ENCODE measurements at places on chromosomes 13 and 19.

- H3K4me1 ChIP-seq: no peaks in the 10 kb centered on the region
- H3K4me3 ChIP-seq: no peak overlapping the region
- H3K36me3 ChIP-seq: peaks cover 78% of the 10 kb centered on the region
- H3K27ac ChIP-seq: no peak overlapping the region
- H3K27me3 ChIP-seq: no peaks in the 10 kb centered on the region
Measured at GRCh38 chr19:16224293-16225045, 26.8 kb downstream of the AP1M1 start.

DNA sequence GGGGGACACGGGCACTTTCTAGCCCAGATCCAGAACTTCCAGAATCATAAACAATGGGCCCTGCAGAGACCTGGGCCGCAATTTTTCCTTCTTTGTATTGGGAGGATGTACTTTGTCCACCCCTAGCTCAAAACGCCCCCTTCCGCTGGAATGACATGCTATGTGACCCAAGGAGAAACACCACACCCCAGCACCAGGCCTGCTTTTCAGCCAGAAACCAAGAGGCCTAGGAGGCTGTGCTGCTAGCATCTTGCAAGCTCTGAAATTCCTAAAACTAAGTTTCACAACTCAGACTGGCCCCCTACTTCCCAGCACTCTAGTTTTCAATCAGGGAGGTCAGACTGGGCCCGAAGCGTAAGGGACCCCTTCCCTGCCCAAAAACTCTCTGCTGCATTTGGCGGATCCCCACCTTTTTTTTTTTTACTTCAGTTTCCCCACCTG, 538 bp downstream of the LSM4 start:
- H3K4me1 ChIP-seq: peaks cover 60% of the 10 kb centered on the region
- H3K36me3 ChIP-seq: peaks cover 42% of the 10 kb centered on the region
- DNase-seq: peak; percentile 65
- peak overlapping the region; percentile 96 for H3K27ac ChIP-seq
- H3K27me3 ChIP-seq: no peaks in the 10 kb centered on the region

GRCh38 chr19:48466561-48467325, 2.4 kb upstream of the CYTH2 start:
- no peak overlapping the region for H3K4me3 ChIP-seq
- no peak overlapping the region for H3K27ac ChIP-seq
- H3K27me3 ChIP-seq: no peaks in the 10 kb centered on the region
- no peak for DNase-seq
- H3K4me1 ChIP-seq: peaks cover 31% of the 10 kb centered on the region

GRCh38 chr19:14536926-14537692, 7.7 kb downstream of the TECR start:
- H3K27ac ChIP-seq: no peak overlapping the region
- DNase-seq: peak; percentile 61
- peaks cover 19% of the 10 kb centered on the region for H3K36me3 ChIP-seq
- H3K27me3 ChIP-seq: no peaks in the 10 kb centered on the region
- peaks cover 22% of the 10 kb centered on the region for H3K4me1 ChIP-seq

DNA sequence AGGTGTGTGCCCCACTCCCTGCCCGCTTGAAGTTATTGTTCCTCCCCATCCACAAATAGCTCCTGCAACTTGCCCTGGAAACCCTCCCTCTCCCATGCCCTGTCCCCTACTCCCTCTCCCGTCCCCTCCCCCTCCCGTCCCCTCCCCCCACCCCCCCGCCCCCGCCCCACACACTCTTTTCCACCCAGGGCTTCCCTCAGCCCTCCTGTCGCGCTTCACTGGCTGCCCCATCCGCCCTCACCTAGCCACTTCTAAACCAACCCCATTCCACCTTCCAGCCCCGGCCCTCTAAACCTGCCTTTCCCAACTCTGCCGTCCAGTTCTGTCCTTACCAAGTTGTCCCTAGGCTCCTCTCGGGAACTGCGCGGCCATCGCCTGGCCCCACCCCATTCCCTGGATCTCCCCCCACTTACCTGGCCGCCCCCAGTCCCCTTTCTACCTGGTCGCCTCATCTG, 993 bp downstream of the RGL3 start:
- DNase-seq: no peak
- no peaks in the 10 kb centered on the region for H3K36me3 ChIP-seq
- H3K27me3 ChIP-seq: peaks cover 57% of the 10 kb centered on the region
- H3K27ac ChIP-seq: no peak overlapping the region
- H3K4me3 ChIP-seq: no peak overlapping the region

DNA sequence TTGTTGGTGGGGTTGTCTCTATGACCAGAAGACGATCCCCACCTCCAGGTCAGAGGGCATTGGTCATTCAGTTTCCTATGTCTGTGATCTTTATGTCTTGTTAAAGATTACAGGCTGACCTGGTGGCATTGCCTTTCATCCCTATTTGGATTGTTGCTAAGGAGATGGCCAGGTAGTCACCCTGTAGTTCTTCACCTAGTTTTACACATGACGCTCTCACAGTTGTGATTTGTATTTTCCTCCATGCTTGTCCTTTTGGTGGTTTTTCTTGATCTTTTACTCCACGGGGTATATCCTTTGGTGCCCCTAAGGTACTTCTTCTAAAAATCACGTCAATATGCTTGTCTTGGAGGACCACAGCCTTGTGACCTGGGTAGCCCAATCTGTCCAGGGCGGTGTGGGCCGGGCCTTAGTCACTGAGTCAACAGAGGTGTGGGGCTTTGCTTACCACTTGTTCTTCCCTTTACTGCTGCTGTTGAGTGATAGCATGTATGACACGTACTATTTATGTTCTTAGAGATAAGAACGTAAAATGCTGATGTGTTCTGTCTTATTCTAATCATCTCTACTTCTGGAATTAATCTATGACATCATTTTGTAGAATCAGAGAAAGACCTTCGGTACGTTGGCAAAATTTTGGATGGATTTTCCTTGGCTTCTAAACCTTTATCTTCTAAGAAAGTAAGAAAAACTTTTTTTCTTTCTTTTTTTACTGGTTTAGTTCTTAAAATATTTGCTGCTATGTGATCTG, 20.1 kb downstream of the GPATCH1 start:
- H3K4me1 ChIP-seq: peaks cover 1% of the 10 kb centered on the region
- H3K27ac ChIP-seq: no peak overlapping the region
- H3K27me3 ChIP-seq: no peaks in the 10 kb centered on the region
- DNase-seq: no peak
- H3K4me3 ChIP-seq: no peak overlapping the region
- H3K36me3 ChIP-seq: peaks cover 49% of the 10 kb centered on the region

GRCh38 chr19:2084993-2085720, 11.0 kb downstream of the MOB3A start:
- peak overlapping the region; percentile 95 for H3K27ac ChIP-seq
- H3K4me1 ChIP-seq: peaks cover 64% of the 10 kb centered on the region
- peak overlapping the region; percentile 95 for H3K4me3 ChIP-seq
- peak; percentile 97 for DNase-seq

GRCh38 chr19:41933693-41934426, 5.6 kb upstream of the ERFL start:
- DNase-seq: no peak
- no peak overlapping the region for H3K4me3 ChIP-seq
- peaks cover 37% of the 10 kb centered on the region for H3K4me1 ChIP-seq
- H3K27me3 ChIP-seq: peaks cover 57% of the 10 kb centered on the region

- H3K36me3 ChIP-seq: no peaks in the 10 kb centered on the region
- peaks cover 28% of the 10 kb centered on the region for H3K4me1 ChIP-seq
- DNase-seq: no peak
- H3K27me3 ChIP-seq: peaks cover 28% of the 10 kb centered on the region
- no peak overlapping the region for H3K4me3 ChIP-seq
Measured at GRCh38 chr13:40024967-40025714, 369.7 kb downstream of the COG6 start.

GRCh38 chr13:40653527-40654318, 12.7 kb downstream of the FOXO1 start:
- H3K4me3 ChIP-seq: peak overlapping the region; percentile 71
- peaks cover 26% of the 10 kb centered on the region for H3K36me3 ChIP-seq
- peaks cover 88% of the 10 kb centered on the region for H3K4me1 ChIP-seq
- peak overlapping the region; percentile 93 for H3K27ac ChIP-seq
- DNase-seq: no peak
- H3K27me3 ChIP-seq: no peaks in the 10 kb centered on the region

DNA sequence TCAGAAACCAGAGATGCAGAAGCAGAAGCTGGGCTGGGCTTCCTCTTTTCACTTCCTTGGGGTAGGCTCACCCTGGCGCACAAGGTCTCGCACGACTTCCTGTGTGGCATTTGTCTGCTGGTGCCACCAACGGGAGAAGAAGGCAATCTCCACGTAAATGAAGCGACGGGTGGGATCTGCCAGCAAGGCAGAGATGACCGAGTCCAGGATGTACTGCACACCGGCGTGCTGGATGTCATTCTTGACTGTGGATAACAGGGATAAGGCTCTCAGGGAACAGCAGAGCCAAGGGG, 1.3 kb downstream of the MAN2B1 start:
- DNase-seq: peak; percentile 73
- H3K4me3 ChIP-seq: peak overlapping the region; percentile 92
- peak overlapping the region; percentile 85 for H3K27ac ChIP-seq
- peaks cover 46% of the 10 kb centered on the region for H3K36me3 ChIP-seq

DNA sequence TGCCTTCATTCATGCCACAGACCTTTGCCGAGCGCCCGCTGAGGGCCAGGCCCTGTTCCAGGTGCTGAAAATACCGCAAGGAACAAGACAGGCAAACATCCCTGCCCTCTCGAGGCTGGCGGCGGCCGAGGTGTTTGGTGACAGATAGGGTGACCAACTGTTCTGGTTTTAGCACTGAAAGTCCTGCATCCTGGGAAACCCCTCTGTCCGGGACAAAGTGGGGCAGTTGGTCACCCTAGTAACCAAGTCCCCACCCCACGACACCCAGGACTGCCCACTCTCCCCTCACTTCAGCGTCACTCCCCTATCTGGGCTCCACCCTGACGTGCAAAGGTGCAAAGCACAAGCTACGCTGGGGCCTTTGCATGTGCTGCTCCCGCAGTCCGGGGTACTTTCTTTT, 17.3 kb downstream of the ZBTB7A start:
- no peak overlapping the region for H3K27ac ChIP-seq
- no peaks in the 10 kb centered on the region for H3K27me3 ChIP-seq
- DNase-seq: no peak
- peaks cover 25% of the 10 kb centered on the region for H3K4me1 ChIP-seq
- peaks cover 43% of the 10 kb centered on the region for H3K36me3 ChIP-seq

GRCh38 chr13:32001154-32001768, 30.3 kb upstream of the FRY start:
- no peak overlapping the region for H3K4me3 ChIP-seq
- no peaks in the 10 kb centered on the region for H3K36me3 ChIP-seq
- H3K27me3 ChIP-seq: no peaks in the 10 kb centered on the region
- no peaks in the 10 kb centered on the region for H3K4me1 ChIP-seq
- no peak overlapping the region for H3K27ac ChIP-seq

GRCh38 chr19:56949626-56950025, 109.1 kb upstream of the PEG3 start:
- no peak overlapping the region for H3K27ac ChIP-seq
- no peak for DNase-seq
- H3K27me3 ChIP-seq: no peaks in the 10 kb centered on the region

GRCh38 chr13:114323349-114323748, 9.0 kb downstream of the CHAMP1 start:
- peaks cover 73% of the 10 kb centered on the region for H3K36me3 ChIP-seq
- H3K27ac ChIP-seq: no peak overlapping the region
- no peak for DNase-seq
- H3K27me3 ChIP-seq: no peaks in the 10 kb centered on the region
- peaks cover 57% of the 10 kb centered on the region for H3K4me1 ChIP-seq

DNA sequence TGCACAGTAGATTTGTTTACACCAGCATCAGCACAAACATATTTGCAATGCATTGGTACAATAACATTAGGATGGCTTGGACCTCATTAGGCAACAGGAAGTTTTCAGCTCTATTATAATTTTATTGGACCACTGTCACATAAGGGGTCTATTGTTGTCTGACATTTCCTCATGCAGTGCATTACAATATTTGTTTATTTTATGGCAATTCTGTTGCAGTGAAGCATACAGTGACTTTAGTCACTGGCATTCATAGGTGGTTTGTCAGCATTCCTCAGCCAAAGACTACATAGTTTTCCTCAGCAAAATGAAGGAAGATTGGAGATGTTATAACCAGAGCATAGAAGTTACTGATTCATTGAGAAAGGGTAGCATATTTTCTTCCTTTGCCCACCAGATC, 1732.9 kb downstream of the PCDH9 start:
- H3K36me3 ChIP-seq: no peaks in the 10 kb centered on the region
- no peak for DNase-seq
- H3K4me1 ChIP-seq: no peaks in the 10 kb centered on the region
- H3K27ac ChIP-seq: no peak overlapping the region

- no peaks in the 10 kb centered on the region for H3K36me3 ChIP-seq
- no peak overlapping the region for H3K4me3 ChIP-seq
- H3K27me3 ChIP-seq: peaks cover 27% of the 10 kb centered on the region
- DNase-seq: no peak
- peaks cover 8% of the 10 kb centered on the region for H3K4me1 ChIP-seq
- no peak overlapping the region for H3K27ac ChIP-seq
Measured at GRCh38 chr13:20717581-20718542, 14.4 kb downstream of the IL17D start.

DNA sequence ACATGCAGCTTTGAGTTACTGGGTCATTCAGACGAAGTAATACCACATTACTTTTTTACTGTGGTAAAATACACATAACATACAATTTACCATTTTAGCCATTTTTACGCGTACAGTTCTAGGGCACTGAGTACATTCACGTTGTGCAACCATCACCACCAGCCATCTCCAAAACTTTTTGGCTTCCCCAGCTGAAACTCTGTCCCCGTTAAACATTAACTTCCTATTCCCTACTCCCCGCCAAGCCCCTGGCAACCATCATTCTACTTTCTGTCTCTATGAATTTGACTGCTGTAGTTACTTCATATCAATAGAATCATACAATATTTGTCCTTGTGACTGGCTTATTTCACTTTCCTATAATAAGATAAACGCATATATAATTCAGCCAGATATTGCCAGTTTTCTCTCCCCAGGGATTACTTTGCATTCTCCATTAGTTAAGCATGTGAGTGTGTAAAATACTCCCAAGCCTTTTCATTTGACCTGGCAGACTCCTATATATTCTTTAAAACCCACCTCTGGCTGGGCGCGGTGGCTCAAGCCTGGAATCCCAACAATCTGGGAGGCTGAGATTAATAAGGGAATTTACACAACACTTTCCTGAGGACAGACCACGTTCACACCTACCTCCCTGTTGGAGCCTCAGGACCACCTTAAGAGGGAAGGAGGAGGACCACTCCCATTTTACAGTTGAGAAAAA, 10.0 kb upstream of the CYP4F22 start:
- H3K36me3 ChIP-seq: no peaks in the 10 kb centered on the region
- H3K4me1 ChIP-seq: peaks cover 2% of the 10 kb centered on the region
- no peak overlapping the region for H3K27ac ChIP-seq
- peaks cover 25% of the 10 kb centered on the region for H3K27me3 ChIP-seq

- H3K36me3 ChIP-seq: no peaks in the 10 kb centered on the region
- H3K27me3 ChIP-seq: peaks cover 5% of the 10 kb centered on the region
- DNase-seq: no peak
- no peak overlapping the region for H3K27ac ChIP-seq
- no peak overlapping the region for H3K4me3 ChIP-seq
Measured at GRCh38 chr19:30447553-30447870, 75.3 kb downstream of the ZNF536 start.

Measured in activated CD4-positive, alpha-beta memory T cell treated with anti-CD3 and anti-CD28 coated beads, Interleukin-2, amount 10 ng/mL, durations not matched to agents 7 days and 5 days (primary cell).